ENCODE measurements at places on chromosomes 6 and 20. TPM values are rescaled to one million over a fixed set of nuclear protein-coding genes. Genes with fewer than 3 reads are reported as not detected.

NKAIN2 gene
- total RNA-seq: not detected

DUSP22 gene
- total RNA-seq: 73.1 TPM

DNA sequence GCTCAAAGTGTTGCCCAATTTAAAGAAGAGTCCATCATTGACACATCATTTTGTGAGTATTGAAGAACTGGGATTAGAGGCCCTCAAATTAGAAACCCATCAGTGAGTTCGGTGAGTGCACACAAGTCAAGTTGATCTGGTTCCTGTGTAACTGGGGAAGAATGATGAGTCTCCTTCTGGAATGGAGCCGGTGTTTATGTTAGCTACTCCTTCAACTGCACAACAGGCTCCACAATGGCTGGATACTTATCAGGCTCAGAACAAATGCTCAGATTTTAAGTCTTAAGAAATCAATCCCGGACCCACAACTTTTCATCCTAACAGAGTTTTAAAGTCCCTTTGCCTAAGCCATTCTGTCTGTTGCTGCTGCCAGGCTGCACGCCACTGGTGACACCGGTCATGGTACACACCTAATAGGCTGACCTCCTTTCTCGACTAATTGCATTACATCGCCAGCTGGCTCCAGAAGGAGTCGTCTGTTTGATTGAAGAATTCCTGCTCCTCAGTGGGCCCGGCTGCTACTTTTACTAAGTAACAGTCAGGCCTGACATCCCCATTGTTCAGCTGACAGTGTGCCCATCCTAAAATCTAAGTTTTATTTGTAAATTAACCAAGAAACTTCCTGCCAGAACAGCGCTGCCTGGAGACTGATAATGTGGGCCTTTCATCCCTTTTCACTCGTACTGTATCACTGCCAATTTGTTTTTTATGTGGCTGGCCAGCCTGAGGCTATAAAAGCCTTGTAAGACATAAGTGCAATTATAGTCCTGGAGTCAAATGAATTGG is 130.4 kb downstream of the INSM1 start:
- DNase-seq: no peak

DNA sequence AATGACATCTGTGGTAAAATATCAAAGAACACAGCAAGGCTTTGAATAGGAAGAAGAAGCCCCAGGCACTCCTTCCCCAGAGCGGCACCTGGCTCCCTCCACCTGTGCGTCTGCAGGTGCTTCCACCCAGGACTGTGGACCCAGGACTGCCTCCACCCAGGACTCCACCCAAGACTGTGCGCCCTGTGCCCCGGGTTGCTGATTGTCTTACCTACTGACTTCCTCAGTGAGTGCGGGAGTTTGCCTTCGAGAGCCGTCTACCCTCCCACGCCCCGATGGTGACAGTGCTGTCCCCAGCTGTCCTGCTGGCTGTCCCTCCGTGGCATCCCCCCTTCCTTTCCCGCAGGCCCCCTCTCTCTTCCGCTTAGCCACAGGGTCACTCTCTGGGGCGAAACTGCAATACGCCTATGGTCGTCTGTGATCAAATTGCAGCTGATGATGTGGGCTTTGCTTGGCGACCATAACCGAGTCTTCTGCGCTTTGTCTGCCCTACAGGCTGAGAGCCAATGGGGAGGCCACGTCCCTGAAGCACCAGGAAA is 52.1 kb downstream of the IRF4 start:
- peak; percentile 69 for DNase-seq

NRSN1 gene
- not detected for total RNA-seq

DNA sequence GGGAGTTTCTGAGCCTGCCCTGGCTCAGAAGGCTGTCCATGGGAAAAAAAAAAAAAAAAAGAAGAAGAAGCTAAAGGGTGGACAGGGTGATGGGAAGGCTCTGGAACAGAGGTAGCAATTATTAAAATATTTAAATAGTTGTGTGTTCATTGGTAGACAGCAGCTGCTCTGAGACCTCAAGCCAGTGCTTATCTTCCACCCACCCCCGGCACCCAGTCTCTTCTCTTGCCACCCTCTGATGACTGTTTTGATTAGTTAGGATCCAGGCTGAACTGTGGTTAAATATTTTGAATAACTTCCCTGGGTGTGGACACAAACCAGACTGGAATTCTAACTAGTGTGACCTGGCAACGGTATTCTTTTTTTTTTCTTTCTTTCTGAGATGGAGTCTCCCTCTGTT is 16.9 kb upstream of the SRSF3 start:
- DNase-seq: no peak

OR2H1 gene
- not detected for total RNA-seq

- peak; percentile 91 for DNase-seq
Observed at GRCh38 chr20:63553933-63554290, at the start of gene FNDC11. Gene FNDC11, plus strand, starts transcription at chr20:63554159. Its CDS starts 1,505 bp downstream, at chr20:63555664.

DNA sequence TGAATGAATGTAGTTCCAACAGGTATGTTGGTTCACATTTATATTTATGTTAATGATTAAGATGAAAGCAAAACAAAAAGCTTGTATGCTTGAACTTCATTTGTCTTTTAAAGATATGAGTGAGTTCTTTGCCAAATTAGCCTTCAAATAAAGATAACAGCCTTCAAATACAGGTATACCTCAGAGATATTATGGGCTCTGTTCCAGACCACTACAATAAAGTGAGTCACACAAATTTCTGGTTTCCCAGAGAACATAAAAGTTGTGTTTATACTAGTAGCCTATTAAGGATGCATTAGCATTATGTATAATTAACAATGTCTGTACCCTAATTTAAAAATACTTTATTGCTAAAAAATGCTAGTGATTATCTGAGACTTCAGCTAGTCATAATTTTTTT is 245.3 kb upstream of the MAN1A1 start:
- no peak for DNase-seq

ARMH2 gene
- 1.4 TPM for total RNA-seq

DNA sequence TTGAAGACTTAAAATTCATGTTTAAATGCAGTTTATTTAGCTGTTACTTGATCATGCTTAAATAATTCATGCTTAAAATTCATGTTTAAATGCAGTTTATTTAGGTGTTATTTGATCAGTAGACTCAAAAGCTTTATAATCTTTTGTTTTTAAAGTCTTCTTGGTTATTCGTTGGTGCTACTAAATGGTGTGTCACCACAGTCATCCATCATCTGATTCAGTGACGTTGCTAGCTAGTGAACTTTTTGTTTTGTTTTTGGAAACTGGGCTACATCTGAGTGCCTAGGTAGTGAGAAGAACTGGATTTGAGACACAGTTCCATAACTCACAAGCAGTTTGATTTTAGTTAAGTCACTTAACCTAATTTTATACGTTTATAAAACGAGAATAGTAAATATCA is 20.9 kb downstream of the SCAF8 start:
- no peak for DNase-seq

GRCh38 chr6:17885889-17886576 is 101.4 kb downstream of the KIF13A start:
- no peak for DNase-seq

DNA sequence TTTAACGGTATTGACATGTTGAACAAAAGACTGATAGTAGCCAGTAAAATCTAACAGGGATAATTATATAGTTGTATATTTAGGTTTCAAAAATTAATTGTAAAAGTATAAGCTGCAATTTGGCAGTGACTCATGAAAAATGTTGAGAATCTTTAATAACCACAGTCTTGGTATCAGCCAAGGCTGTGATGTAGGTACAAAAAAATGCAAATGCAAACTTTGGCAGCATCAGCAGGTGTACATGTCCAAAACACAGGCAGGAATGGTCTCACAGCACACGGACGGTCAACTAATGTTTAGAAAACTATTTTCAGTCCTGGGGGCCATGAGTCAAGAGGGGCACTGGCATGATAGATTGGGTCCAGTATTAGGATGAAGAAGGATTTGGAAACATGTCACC is 58.5 kb upstream of the BEND3 start:
- DNase-seq: no peak

DNA sequence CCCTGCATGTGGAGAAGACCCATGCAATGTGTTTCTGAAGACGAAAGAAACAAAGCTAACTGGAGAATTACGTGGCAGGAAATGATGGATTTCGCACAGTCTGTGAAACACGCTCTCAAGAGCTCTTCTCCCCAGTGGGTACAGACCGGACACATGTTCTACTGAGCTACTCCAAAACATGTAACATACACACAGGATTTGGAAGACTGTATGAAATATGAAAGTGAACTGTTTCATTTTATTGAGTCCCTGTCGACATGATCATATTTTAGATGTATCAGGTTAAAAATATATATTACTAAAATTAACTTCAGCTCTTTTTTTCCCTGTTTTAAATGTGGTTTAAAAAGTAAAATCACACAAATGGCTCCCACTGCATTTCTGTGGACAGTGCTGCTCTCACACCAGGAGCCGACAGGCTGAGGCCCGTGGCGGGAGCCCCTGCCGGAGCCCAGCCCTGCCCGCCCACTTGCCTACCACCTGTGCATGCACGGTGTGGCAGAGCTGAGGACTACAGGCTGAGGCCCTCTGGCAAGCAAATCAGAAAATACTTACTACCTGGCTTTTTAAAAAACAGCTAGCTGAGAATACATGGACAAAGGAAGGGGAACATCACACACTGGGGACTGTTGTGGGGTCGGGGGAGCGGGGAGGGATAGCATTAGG is 58.9 kb upstream of the NXT1 start:
- DNase-seq: peak; percentile 44

SGK2 gene
- 1.3 TPM for total RNA-seq

FKBP5 gene
- total RNA-seq: 291 TPM

TCF21 gene
- 37.4 TPM for total RNA-seq

CST5 gene
- not detected for total RNA-seq

- no peak for DNase-seq
Observed at GRCh38 chr6:20167601-20168000, 44.7 kb downstream of the MBOAT1 start.

GRCh38 chr6:159059141-159059540 is 14.3 kb upstream of the TAGAP start:
- no peak for DNase-seq

RNGTT gene
- total RNA-seq: 16.5 TPM

DNA sequence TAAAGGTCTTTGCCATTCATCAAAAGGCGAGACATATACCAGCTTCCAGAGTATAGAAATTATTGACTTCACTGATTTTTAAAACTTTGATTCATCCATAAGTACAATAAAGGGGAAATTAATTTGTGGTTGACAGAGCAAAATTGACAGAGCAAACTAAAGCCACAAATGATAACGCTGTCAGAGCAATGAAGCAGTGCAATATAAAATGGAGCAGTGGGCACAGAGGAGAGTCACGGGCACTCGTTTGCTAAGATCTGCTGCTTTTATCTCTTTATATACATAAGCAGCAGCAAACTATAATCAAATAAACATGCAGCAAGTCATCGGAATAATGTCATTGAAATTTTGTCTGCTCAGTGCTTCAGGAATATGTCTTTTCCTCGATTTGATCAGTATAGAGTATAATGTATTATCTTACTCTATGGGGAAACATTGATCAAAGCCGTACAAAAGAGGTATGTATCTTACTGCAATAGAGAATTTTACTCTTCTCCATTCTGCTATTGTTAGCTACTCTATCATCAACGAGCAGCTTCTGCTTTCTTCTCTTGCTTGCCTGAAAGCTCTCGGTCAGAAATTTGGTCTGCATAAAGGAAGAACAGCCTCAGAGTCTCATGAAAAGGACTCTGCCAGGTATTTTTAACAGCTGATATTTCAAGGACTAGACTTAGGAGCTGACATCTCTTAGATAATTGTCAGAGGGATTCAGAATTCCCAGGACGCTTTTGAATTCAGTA is 546.0 kb upstream of the ARID1B start:
- no peak for DNase-seq

GRCh38 chr20:62142252-62143080 is 728 bp downstream of the PSMA7 start:
- DNase-seq: peak; percentile 88

BACH2 gene
- total RNA-seq: 46.1 TPM

DNA sequence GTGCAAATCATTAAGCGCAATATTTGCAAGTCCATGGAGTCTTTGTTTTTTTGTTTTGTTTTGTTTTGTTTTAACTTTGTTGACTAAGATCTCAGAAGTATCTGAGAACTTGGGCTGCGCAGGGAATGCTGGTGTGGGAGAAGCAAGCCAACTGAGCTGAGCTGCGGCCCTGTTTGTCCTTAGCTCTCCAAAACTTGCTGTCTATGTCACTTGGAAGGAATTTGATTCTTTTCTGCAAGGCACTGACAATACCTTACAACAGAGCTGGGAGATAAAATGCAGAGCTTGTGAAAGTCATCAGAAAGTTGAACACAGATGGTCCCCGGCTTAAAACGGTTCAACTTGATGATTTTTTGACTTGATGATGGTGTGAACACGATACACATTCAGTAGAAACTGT is 5.4 kb downstream of the SLC22A23 start:
- no peak for DNase-seq

- DNase-seq: no peak
Observed at GRCh38 chr6:168414336-168415097, 26.5 kb upstream of the SMOC2 start.

KAT14 gene
- 13.8 TPM for total RNA-seq

HLA-DRB5 gene
- total RNA-seq: 121 TPM

GRCh38 chr6:142644866-142645265 is 300.1 kb downstream of the HIVEP2 start:
- no peak for DNase-seq

GRCh38 chr20:24490598-24490997 is 21.2 kb downstream of the SYNDIG1 start:
- DNase-seq: peak; percentile 45

EYS gene
- total RNA-seq: 0.72 TPM

DNA sequence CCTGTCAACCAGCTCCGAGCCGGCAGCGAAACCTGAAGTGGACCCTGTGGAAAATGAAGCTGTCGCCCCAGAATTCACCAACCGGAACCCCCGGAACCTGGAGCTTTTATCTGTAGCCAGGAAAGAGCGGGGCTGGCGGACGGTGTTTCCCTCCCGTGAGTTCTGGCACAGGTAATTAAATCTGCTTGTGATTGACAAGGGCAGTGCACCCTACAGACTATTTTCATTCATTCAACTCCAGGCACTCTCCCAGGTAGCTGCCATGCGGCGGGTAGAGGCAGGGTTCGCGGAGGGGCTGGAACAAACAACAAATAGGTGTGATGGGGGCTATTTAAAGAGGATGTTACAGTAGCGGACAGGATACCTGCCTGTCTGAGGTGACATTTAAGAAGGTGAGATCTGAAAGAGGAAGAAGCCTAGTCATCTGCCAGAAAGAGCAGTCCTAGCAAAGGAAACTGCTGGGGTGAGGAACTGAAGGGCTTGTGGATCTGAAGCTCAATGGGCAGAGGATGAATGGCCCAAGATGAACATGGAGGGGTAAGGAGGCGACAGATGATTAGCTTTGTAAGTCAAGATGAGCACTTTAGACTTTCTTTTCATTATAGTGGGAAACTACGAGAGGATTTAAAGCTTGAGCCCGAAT is 810 bp downstream of the MRPL18 start:
- peak; percentile 77 for DNase-seq

DNA sequence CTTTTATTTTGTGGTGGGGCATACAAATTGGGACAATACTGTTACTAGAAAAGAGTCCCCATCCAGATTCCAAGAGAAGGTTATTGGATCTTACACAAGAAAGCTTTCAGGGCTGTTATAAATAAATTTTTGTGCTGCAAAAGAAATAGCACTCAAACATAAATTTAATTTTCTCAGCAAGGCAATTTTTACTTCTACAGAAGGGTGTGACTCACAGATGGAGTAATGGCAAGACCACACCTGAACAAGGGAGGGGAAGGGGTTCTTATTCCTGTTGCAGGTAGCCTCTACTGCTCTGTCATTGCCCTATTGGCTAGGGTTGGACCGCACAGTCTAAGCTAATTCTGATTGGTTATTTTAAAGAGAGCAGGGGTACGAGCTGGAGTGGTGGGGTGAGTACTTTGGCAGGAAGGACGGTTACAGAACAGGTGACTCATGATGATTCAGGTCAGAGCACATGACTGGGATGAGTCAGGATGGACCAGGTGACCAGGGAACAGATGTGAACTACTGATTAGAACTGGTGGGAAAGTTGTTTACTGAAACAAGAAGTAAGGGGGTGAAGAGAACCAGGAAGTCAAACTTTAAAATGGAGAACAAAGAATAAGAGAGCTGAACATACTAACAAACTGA is 41.1 kb downstream of the CNR1 start:
- DNase-seq: no peak
